Activated effector memory CD4-positive, alpha-beta T cell treated with Interleukin-2 at 50 U/mL for 16 hours (primary cell): ENCODE measurements at places on chromosomes 12 and 14.

DNA sequence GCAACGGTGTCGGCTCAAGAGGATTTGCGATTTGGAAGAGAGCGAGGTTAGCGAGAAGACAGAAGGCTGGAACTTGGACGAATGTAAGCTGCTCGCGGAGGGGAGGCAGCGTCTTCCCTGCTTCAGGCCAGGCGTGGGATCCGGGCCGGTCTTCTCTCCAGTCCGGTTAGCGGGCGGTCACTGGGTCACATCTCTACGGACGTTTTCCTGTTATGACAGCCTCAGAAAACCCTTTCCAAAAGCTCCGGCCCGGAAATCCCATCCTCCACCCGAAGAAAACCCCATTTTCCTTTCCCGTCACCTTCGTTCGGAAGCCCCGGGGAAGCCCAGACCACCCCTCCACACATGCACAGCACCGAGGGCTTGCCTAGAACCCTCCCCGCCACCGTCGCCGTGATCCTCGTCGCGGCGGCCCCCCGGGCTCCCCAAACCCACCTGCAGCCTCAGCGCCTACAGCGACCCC lies 268 bp downstream of the NDUFB1 start:
- no peak for DNase-seq

GRCh38 chr12:65858831-65859230 lies 34.5 kb downstream of the HMGA2 start:
- no peak for DNase-seq

- DNase-seq, result no peak
These were observed 61.1 kb downstream of the PRMT8 start for GRCh38 chr12:3551976-3552725.

DNA sequence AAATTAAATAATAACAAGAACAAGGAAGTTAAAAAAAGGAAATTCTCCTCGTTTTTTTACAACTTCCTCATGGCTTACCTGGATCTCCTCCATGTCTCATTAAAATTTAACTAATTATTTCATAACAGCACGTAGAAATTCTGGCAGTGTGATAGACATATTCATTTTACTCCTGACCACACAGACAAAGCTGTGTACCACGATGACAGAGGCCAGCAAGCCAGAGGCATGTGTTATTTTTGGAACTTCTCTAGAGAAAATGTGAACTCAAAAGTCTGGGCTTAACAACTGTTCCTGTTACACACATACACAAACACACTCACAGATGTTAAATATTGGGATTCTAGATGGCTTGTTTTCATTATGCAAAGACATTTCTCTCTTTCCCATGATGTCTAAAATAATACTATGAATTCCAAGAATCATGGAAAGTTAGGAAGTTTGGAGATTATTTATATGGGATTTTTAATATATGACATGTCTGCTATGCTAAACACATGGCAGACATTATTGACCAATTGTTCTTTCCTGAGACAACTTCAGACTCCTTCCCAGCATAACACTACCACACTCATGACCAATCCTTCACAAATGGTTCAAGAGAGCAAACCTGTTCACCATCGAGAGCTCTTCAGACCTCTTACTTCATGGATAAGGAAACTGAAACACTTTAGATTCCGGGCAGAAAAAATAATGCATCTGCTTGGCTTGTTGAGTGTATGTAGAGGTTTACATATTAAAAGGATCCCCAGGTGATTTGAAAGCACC lies 158.7 kb downstream of the DACT1 start:
- DNase-seq, result no peak

DNA sequence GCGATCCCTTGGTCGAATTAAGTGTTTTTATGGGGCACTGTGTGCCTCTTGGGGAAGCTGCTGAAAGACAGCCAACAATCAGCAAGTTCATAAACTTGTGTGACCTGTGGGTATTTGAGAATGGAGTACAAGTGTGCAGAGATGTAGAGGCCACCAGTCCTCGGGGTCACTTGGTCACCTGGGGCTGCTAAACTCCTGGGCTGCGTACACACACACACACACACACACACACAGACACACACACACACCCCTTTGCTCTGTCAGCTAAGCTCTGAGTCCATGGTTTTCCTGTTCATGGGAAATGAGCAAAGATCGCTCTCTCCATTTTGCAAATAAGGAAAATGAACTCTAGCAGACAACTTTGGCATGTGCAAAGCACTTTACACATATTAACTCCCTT lies 24.5 kb downstream of the DYRK4 start:
- no peak for DNase-seq

DNA sequence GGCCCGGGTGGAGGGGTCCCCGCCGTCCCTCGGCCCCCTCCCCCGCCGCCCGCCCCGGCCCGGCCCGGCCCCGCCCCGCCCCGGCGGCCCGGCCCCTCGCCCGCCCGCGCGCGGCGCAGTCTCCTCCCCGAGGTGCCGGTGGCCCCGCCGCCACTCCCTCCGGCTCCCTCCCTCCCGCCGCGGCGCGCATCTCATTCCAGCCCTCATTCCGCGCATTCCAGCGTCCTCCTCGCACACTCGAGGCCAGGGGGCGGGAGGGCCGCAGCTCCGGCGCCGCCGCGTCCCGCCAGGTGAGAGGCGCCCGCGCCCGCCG lies at the start of gene TEAD4:
Gene TEAD4 (plus strand): TSS at position 206 of the 313 bp plus-strand sequence.
- no peak for DNase-seq

- no peak for DNase-seq
These were observed 62.4 kb downstream of the SCN8A start for GRCh38 chr12:51653431-51653830.

GRCh38 chr14:90811641-90812040 lies 4.6 kb downstream of the TTC7B start:
- no peak for DNase-seq

DNA sequence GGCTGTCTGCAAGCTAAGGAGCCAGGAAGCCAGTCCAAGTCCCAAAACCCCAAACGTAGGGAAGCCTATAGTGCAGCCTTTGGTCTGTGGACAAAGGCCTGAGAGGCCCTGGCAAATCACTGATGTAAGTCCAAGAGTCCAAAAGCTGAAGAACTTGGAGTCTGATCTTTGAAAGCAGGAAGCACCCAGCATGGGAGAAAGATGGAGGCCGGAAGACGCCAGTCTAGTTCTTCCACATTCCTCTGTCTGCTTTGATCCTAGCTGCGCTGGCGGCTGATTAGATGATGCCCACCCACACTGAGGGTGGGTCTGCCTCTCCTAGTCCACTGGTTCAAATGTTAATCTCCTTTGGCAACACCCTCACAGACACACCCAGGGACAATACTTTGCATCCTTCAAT lies 58.5 kb downstream of the CAPS2 start:
- no peak for DNase-seq

DNA sequence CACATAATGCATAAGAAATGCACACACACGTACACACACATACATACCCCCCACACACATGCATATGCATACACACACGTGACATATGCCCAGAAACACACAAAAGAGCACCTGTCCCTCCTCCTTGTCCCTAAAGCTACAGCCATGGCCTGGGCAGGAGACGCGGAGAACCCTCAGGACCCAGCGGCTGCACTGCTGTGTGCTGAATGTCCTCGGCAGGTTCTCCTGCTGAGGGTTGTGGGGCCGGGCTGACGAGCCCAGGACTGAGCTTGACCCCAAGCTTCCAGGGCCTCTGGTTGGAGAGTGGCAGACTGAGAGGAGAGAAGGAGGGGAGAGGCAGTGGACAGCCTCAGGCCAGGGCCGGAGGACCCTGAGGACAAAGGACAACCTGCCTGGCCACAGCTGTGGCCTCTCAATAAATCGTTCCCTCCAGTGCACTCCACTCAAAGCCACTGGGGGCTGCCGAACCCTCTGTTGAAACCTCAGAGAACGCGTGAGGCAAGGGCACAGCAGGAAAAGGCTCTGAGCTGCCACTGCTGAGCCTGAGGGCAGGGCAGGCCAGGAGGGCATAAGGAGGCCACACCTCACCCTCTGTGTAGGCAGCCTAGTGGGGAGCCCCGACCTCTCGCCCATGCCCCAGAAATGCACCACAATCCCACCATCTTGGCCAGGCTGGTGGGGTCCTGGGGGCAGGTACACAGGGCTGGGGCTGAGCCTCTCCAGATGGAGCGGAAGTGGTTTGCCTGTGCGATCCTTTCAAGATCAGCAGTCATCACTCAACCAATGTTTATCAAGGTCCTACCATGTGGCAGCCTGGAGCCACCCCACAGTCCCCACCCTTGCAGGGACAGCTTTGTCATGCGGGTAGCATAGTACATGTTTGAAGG lies 3.1 kb downstream of the CACNA2D4 start:
- DNase-seq, result peak; percentile 24

DNA sequence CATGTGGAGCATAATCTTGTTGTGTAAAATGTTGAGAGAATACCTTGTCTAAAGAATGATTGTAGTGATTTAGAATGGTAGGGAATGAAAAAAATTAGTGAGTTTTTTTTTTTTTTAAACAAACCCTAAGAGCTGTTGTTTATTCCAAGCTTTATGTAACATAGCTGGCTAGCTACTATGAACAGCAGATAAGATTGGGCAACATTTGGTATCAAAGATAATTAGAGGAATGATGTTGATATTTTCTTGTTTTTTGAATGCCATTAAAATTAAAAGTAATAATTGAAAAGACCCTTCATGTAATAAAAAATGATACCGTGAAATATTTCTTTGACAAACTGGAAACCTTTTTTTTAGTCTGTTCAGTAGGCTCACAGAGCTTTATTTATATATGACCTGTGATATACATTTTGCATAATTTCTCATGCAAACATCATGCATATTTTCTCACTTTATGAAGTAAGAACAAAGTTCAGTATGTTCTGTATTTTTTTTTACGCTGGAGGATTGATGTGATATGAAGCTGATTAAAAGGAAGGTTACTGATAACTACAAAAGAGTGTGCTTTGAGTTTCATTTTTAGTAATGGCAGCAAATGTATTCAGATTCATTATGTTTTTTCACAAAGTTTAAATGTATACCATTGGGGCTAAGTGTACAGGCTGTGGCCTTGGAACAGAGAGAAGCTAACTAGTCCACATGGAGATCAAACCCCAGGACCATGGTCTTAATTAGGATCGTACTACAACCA lies 8.1 kb downstream of the CPSF6 start:
- no peak for DNase-seq

DNA sequence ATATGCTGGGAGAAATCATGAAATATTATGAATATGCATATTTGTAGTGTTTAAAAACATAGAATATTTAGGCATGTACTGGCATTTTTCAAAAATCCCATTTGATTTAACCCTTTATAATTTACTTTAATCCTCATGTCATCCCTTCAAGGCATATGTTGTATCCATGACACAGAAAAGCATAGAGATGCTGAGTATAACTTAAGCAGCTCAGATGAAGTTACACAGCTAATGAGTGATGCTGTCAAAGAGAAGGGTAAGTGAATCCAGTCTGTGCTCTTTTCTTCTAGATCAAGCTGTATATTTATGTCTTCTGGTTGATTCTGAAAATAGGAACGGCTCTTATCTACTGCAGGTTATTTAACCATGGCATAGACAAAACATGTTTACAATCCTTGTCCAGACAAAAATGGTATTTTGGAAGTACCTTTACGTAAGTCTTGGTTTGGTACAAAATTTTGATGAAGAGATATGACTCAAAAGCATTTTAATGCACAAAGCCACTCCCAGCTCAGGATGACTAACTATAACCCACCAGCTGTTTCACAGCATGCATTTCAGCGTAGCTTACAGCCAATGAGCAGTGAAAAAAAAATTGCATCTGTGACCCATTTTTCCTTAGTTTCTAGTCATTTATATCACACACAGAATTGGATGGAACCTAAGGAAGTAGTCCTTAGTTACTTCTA lies 201.7 kb downstream of the STXBP6 start:
- DNase-seq, result no peak

- DNase-seq, result no peak
These were observed 22.0 kb downstream of the TSPAN8 start for GRCh38 chr12:71135812-71136176.

DNA sequence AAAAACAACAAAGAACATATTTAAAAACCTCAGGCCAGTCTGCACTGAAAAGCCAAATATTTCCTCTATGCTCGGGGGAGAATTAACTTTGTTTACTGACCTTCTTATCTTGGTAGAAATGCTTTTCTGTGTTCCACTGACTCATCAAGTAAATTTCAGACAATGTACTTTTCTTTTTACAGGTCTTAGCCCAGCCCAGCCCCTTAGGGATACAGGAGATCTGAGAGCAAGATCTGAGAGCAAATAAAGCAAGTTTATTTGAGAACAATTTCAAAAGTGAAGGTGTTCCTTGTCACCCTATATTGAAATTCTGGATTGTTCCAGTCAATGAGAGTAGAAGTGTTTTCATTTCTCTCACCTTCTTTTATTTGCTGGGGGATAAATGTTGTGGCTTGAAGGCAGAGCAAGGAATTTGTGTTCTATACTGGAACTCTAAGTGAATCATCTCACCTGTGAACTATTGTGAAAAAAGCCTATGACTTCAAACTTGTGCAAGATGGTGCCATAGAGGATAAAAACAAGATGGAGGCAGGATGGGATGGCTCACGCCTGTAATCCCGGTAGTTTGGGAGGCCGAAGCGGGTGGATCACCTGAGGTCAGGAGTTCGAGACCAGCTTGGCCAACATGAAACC lies 7.9 kb upstream of the GPRC5A start:
- no peak for DNase-seq

DNA sequence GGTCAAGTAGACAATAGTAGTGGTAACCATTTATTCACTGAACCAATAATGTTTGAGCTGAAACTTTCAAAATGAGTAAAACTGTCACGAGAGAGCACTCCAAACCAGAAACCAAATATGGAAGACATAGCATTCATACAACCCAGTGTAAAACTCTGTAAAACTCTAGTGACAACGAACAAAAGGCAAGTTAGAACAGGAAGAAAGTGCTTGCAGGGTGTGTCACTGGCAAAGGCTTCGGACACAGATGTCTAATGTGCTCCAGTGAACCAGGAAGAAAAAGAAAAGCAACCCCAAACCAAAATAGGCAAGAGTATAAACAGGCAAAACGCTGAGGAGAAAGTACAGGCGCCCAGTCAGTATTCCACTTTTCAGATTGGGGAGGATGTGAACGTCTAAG lies 79.3 kb upstream of the FZD10 start:
- no peak for DNase-seq

DNA sequence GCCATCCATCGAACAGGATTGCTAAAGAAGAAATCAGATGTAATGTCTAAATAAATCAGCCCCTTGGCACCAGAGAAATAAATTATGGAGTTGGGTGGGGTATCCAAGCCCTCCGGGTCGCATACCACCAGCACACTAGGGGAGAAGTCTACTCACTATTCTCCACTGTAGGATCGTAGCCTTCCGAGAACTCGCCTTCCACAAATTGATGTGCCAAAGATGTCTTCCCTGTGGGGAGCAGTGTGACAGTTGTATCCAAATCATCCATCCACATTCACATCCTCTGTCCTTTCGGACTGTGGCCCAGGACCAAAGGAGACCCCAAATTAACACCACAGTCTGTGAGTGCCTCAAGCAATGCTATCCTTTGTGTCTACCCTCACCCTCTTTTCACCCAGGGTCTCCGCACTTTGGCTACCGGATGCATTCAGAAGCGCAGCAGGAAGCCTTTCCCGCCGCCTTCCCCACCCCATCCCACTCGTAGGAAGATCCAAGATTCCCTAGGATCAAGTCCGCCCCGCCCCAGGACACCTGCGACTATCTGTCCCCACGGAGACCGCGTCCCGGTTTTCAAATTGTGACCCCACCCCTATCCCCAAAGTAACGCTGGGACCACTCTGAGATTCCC lies 786 bp downstream of the RHEBL1 start:
- no peak for DNase-seq

GRCh38 chr14:106185837-106186233 lies 659.5 kb downstream of the TMEM121 start:
- peak; percentile 53 for DNase-seq
